ENCODE measurements at places on chromosomes 1 and 21.

DNA sequence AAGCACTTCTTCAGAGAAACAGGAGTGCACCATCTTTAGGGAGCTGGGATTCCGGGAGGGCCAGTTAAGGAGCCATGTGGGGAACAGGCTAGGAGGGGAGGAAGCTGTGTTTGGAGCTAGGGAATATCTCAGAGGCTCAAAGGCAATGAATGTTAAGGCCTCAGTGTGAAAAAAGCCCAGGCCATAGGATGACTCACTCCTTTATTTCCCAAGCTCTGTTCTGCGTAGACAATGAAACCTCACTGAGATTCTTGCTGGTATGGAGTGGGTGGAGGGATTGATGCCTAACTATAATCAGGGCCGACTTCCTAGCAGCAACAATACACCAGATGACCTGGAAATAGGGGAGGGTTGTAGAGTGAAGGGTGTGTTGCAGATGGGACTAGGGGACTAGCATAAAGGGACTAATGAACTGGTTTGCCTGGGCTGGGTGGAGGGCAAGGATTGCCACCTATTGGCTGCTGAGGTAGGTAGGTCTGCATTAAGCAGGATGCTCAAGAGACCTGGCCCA is 2.1 kb downstream of the GNAT2 start:
- peak; percentile 91 for DNase-seq

DNA sequence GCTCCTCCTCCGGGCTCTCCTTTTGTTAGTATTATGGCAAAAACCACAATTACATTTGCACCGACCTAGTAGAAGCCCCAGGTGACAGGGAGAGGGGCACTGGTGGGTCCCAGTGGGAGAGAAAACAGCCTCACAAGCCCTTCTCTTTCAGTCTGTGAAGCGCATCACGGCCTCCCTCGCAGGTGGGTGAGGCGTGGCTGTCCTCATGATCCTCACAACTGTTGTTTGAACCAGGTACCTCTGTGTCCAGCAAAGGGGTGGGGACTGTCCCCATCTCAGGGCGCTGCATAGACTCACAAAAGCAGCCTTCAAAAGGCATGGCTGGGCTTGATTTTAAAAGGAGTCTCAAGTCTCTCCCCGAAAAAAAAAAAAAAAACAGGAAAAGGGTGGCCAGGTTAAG is 7.9 kb upstream of the C2CD2 start:
- no peak for DNase-seq

- DNase-seq: no peak
Observed at GRCh38 chr1:31497601-31498000, 78.7 kb upstream of the TINAGL1 start.

DNA sequence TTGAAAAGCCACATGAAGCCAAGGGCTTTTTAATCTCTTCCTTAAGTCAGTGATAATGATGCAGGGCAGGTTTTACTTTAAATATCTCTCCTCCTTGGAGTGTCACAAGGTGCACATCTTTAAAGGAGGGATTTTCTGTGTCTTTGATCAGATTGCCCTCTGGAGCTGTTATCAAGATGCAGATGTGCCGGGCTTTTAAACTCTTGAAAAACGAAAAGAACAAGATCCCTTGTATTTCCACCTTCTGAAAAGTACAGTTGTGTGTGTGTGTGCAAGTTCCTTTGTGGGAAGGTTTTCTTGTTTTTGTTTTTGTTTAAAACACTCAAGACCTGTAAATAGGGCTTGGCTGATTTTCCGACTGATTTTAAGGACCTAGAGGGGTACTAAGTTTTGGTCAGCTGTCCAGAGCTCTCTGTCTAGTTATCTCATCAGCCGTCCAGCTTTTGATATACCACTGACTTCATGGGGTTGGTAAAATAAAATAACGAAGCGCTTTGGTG is 1.6 kb downstream of the MARK1 start:
- no peak for DNase-seq

DNA sequence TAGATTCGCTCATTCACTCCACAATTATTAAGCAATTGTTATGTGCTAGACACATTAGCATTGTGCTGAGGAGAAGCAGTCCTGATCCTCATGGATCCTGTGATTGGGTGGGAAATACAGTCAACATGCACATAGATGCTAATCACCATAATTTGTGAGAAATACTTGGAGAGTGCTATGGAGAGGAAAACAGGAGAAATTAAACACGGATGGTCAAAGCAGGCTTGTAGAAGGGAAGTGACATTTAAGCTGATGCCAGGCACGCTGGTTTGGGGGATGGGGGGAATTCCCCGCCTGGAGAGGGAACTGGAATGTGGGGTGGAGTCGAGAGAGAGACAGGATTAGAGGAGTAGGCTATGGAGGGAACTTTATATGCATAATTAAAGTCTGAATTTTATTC is 52.2 kb upstream of the L1TD1 start:
- no peak for DNase-seq

All from HT1080 (cell line).